ENCODE measurements at places on chromosomes 3 and 15.
A peak's percentile ranks its signal among the peaks of the same experiment; 100 is the strongest.

- DNase-seq, result no peak
Observed at GRCh38 chr3:126964950-126965349, 18.0 kb upstream of the PLXNA1 start.

DNA sequence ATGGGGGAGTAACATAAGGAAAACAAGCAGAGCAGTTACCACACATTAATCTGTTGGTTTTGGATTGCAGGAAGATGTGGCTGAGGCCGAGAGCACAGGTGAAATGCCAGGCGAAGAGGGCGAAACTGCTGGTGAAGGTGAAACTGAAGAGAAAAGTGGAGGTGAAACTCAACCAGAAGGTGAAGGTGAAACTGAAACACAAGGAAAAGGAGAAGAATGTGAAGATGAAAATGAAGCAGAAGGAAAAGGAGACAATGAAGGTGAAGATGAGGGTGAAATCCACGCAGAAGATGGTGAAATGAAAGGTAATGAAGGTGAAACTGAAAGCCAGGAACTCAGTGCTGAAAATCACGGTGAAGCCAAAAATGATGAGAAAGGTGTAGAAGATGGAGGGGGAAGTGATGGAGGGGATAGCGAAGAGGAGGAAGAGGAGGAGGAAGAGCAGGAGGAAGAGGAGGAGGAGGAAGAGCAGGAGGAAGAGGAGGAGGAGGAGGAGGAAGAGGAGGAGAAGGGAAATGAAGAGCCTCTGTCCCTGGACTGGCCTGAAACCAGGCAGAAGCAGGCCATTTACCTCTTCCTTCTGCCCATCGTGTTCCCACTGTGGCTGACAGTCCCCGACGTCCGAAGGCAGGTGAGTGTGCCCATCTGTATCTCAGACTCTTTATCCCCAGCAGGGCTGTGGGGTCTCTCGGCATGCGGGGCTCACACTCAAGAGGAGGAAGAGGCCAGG, 28.7 kb downstream of the SLC24A1 start:
- DNase-seq, result no peak

- DNase-seq, result no peak
Observed at GRCh38 chr3:172209333-172210321, 170.2 kb downstream of the FNDC3B start.

- DNase-seq, result peak; percentile 22
Observed at GRCh38 chr15:51382787-51383186, 41.3 kb downstream of the GLDN start.

- DNase-seq, result peak; percentile 78
Observed at GRCh38 chr15:57527382-57528091, 64.2 kb upstream of the MYZAP start.

GRCh38 chr15:83016906-83017305, 5.5 kb upstream of the C15orf40 start:
- no peak for DNase-seq

- DNase-seq, result peak; percentile 80
Observed at GRCh38 chr15:75347222-75348033, 589 bp downstream of the NEIL1 start.

- DNase-seq, result peak; percentile 76
Observed at GRCh38 chr3:149163066-149163465, 33.6 kb downstream of the HPS3 start.

DNA sequence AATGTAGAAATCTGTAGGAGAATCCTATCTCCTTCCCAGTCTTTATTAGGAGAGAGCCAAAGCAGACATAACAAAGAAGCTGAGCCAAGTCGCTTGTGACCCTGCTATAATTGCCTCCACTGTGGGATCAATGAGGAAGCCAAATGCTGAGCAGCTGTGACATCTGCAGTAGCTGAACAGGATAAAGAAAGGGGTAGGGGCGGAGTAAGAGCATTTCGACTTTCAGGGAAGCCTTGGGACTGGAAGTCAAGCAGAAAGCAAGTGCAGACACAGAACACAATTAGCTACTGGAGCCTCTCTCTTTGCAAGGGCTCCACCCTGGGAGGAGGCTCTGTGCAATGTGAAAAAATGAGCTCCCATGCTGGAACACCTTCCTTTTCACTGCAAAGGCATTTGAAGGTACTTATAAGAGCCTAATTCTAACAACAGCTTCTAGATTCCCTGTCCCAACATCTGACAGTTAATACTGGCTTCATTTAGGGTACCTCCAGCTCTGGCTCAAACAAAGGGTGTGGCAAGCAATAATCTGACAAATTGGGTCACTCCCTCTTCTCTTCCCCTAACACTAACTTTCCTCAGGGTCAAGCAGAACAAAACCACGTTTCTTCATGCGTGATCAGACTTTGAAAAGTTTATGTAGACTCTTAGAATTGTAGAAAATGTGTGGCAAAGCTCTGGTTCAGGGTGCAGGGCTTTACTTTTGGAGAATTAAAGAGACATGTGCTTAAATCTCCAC, 166.4 kb downstream of the CADPS start:
- DNase-seq, result no peak

DNA sequence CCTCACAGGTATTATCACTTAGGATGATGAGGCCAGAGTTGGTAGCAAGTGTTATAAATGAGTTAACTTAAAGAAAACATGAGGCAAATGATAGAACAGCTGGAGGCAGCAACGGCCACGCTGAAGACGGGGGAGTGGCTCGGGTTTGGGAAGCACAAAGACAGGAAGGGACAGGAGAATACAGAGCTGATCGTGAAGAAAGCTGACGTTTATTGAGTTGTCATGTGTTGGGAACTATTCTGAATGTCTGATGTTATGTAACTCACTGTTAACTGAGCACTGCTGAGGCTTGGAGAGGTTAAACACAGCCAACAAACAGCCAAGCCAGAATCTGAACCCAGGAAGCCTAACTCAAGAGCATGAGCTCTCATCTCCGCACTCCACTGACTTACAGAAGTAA, 42.3 kb downstream of the FGD5 start:
- no peak for DNase-seq

- DNase-seq, result no peak
Observed at GRCh38 chr15:39448409-39448808, 132.5 kb upstream of the THBS1 start.

DNA sequence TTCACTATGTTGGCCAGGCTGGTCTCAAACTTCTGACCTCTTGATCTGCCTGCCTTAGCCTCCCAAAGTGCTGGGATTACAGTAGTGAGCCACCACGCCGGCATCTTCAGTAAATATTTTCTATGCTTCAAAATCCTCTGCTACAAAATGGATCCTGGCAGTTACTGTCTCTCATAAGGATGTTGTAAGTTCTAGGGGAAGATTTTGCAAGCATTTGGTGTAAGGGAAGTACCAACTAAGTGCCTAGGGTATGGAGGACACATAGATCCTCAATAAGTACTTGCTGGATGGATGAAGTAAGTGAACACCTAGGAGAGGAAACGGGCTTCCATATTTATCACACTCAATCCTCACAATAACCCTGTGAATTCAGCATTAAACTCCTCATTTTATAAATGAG, 6.6 kb downstream of the TM4SF4 start:
- DNase-seq, result no peak

GRCh38 chr15:100949691-100950090, 30.5 kb downstream of the LRRK1 start:
- no peak for DNase-seq

- no peak for DNase-seq
Observed at GRCh38 chr15:44450172-44450571, 22.7 kb downstream of the CTDSPL2 start.

DNA sequence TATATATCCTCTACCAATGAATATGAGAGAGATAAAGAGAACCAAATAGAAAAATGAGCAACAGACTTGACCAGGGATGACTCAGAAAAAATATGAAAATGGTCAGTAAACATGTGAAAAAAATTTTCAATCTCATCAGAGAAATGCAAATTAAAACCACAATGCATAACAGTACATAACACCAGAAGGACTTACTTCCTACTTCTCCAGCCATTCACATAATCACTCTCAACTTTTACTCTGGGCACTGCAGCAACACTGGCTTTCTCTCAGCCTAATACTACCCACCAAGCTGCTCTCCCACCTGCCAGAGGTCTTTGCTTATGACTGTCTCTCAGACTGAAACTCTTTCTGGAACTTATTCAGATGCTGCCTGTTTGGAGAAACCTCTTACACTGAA, 49.4 kb downstream of the DPH6 start:
- DNase-seq, result peak; percentile 3

GRCh38 chr15:54779271-54779670, 417.5 kb downstream of the RSL24D1 start:
- DNase-seq, result no peak

- no peak for DNase-seq
Observed at GRCh38 chr15:66730168-66731021, 28.4 kb downstream of the SMAD6 start.

DNA sequence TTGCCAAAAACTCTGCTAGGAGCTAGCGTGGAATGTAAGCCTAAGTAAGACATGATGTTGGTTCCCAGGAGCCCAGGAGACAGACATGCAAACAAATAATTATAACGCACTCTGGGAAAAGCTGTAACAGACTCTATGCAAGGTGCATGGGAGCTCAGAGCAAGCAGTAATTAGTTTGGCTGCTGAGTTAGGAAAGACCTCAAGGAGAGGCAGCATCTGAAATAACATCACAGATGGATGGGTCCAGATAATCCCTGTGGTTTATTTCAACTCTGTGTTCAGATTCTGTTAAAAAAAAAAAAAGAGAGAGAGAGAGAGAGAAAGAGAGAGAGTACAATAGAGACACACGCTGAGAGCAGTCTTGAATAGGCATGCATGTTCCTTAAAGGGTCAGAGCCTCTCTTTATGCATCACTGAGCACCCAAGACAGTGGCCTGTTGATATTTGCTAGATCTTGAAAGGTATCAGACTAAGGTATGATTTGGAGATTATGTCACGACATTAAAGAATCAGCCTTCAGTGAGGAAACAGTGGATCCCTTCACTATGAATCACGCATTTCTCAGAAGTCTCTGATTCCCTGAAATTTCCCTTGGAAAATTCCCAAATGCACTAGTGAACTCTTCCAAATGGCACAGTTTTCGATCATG, 124.4 kb upstream of the LIPC start:
- peak; percentile 42 for DNase-seq

- no peak for DNase-seq
Observed at GRCh38 chr3:156044634-156044975, 75.8 kb upstream of the KCNAB1 start.

DNA sequence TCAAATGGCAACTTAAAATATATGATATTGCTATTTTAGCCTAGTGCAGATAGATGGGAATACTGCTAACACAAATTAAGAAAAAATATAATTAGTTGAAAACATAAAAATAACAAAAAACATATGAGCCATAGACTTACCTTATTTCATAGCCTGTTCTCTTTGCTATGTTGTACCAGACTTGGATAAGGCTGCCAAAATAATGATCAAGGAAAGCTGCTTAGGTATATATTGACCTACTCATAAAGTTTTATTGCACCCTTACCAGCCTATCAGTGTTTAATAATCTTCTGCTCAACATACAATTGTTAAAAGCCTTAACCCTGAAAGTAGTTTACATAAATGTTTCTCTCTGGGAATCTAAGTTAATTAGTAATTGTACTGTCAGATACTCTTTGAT, at the start of gene SI:
SI (minus strand) TSS at position 204 of the 400 bp plus-strand sequence. CDS start 2,484 bp downstream, outside the sequence.
- DNase-seq, result no peak

DNA sequence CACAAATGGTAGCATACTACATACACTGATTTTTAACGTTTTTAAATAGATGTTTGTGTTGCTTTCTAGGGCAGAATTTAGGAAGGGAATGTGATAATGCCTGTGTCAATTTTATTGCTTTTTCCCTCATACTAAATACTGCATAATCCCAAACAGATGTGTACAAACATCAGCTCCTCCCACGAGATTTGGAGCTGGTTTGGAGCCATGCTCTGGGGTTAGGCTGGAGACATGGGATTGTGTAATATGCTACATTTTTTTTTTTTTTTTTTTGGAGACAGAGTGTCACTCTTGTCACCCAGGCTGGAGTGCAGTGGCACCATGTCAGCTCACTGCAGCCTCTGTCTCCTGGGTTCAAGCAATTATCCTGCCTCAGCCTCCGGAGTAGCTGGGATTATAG, 80.1 kb downstream of the EBLN2 start:
- no peak for DNase-seq

GRCh38 chr3:191387441-191388077, 57.2 kb upstream of the UTS2B start:
- DNase-seq, result no peak

GRCh38 chr3:18723206-18723810, 298.2 kb upstream of the SATB1 start:
- DNase-seq, result peak; percentile 61

All from KBM-7 (cell line).